ENCODE measurements at places on chromosomes 3 and 15.

DNA sequence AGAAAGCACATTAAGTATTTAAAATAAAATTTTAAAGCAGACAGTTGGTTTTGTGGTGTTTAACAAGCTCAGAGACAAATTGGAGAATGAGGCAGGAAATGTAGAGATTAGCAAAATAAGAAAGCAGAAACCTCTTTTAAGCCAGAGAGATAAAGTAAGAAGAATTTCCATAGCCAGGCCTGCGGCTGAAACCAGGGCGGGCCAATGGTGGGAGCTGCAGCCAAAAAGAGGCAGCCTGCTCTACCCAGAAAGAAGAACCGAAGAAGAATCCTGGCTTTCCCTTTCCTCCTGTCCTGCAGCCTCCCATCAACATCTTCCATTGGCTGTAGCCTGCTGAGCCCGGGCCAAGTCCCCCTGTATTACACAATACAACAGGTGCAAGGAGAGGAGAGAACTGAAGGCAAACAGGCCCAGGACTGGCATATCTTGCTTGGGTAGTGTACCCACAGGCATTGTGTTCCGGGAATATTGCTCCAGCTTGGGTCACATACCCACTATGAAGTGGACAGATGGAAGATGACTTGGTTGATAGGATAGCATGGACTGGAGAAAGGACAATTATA, 11.5 kb upstream of the TFG start:
- DNase-seq = no peak

DNA sequence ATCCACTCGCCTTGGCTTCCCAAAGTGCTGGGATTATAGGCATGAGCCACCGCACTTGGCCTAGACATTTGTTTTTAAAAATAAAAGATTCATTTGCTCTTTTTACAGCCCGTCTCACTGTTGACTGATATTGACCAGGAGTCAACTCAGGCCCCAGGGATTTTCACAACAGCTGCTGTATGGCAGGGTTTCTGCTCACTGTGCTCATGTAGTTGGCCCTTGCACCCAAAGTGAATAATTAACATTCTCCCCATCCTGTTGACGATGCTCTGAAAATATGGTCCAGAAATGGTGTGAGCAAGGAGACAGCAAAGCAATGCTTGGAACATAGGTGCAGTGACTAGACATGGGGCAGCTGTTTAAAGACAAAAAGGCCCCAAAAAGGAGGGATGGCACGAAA, 2.9 kb upstream of the CCR5 start:
- DNase-seq = no peak

- DNase-seq = no peak
Observed at GRCh38 chr3:62201438-62202035, 171.8 kb downstream of the FEZF2 start.

DNA sequence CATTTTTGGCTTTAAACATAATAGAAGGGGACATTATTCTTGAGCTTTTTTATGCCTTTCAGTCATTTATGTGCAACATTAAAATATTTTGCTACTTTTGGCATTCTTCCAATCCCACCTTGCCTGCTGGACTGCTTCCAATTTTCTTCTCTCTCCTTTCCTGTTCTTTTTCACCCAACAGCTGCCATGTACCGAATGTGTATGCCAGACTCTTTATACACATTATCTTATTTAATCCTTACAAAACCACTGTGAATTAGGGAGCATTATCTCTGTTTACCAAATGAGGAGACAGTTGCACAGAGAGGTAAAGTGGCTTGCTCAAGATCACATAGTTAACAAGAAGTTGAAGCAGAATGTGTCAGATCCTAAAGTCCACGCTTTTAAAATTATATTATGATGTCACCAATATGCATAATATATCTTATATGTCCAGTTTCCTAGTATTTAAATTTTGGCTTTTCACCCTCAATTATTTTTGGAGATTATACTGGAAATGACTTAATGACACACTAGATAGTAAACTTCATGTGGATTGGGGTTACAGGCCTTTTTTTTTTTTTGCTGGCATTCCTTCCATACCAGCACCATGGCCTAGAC, 231.5 kb downstream of the THRB start:
- no peak for DNase-seq

GRCh38 chr15:50232791-50233190, 32.7 kb downstream of the HDC start:
- DNase-seq = no peak

DNA sequence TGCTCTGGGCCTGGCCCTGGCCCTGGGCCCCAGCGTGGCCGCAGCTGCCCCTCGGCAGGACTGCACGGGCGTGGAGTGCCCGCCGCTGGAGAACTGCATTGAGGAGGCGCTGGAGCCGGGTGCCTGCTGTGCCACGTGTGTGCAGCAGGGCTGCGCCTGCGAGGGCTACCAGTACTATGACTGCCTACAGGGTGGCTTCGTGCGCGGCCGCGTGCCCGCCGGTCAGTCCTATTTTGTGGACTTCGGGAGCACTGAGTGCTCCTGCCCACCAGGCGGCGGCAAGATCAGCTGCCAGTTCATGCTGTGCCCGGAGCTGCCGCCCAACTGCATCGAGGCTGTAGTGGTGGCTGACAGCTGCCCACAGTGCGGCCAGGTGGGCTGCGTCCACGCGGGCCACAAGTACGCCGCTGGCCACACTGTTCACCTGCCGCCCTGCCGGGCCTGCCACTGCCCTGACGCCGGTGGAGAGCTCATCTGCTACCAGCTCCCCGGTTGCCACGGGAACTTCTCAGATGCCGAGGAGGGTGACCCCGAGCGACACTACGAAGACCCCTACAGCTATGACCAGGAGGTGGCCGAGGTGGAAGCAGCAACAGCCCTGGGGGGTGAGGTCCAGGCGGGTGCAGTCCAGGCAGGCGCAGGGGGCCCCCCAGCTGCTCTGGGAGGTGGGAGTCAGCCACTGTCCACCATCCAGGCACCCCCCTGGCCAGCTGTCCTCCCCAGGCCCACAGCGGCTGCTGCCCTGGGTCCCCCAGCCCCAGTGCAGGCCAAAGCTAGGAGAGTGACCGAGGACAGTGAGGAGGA, 21.7 kb downstream of the FBLN2 start:
- DNase-seq = no peak

- DNase-seq = no peak
Observed at GRCh38 chr3:137259089-137259488, 301.3 kb downstream of the IL20RB start.

DNA sequence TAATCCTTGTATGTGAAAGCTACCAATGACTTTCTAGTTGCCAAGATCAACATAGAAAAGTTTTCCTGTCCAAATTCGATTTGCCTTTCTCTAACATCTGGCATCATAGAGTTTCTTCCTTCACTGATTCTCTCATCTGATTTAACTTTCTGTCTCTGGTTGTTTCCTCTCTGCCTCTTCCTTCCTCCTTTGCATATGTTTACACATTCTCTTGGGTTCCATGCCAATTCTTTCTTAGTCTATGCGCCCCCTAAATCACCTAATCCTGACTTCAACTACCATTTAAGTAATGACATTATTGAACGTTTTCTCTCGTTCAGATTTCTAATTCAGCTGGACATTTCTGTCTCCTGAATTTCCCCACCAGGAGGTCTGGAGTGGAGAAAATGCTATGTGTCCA, 561.9 kb upstream of the TGFBR2 start:
- no peak for DNase-seq

DNA sequence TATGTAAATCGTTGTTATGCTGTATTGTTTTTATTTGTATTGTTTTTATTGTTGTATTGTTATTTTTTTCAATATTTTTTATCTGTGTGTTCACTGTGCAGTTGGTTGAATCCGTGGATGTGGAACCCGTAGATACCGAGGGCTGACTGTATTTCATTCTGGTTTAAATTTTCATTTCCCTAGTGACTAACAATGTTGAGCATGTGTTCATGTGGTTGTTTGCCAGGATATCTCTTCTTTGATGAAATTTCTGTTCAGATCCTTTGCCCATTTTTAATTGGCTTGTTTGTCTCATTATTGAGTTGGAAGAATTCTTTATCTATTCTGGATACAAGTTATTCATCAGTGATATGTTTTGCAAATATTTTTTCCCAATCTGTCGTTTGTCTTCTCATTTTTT, 29.7 kb downstream of the STOML1 start:
- no peak for DNase-seq

DNA sequence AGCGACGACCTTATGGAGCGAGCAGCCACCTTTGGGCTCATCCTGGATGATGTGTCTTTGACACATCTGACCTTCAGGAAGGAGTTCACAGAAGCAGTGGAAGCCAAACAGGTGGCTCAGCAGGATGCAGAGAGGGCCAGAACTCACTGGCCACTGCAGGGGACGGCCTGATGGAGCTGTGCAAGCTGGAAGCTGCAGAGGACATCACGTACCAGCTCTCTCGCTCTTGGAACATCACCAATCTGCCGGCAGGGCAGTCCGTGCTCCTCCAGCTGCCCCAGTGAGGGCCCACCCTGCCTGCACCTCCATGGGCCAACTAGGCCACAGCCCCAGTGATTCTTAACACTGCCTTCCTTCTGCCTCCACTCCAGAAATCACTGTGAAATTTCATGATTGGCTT, 10.4 kb downstream of the NR1I2 start:
- DNase-seq = no peak

DNA sequence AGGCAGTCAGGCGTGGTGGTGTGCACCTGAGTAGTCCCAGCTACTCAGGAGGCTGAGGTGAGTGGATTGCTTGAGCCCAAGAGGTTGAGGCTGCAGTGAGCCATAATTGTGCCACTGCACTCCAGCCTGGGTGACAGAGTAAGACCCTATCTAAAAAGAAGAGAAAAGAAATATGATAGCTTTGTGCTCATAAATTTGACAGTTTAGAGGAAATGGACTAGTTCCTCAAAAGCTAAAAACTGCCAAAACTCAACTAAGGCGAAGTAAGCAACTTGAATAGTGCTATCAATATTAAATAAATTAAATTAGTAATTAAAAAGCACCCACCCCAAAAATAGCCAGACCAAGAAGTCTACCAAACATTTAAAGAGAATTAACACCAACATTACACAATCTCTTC, 24.5 kb upstream of the SLC15A2 start:
- DNase-seq = no peak

- DNase-seq = no peak
Observed at GRCh38 chr15:62894322-62895085, 148.0 kb upstream of the TPM1 start.

DNA sequence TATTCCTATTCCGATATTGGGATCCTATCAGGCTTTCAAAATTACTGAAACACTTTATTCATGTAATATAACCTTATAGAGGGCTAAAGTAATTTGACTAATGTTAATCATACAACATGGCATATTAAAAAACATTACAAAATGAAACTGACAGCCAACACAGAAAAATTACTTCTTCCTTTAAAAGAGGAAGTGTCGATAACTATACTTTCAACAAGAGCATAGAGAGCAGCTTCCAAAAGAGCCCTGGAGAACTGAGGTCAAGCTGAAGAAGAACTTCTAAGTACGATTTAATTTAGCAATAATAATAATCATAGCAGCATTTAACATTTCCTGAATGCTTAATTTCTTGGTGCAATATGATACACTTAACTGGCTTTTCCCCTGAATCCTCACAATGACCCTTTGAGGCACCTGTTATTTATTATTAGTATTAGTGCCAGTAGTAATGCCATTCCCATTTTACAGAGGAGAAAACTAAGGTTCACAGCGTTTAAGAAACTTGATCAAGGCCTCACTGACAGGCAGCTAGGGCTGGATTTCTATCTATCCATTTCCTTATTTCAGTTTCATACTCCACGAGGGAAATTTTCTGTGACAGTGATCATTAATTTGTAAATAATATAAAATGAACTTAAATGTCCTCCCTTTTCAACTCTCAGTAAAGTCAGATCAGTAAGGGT, 181.6 kb downstream of the CFAP20DC start:
- no peak for DNase-seq

GRCh38 chr3:9810433-9810770, 340 bp downstream of the TTLL3 start:
- DNase-seq = no peak

- DNase-seq = no peak
Observed at GRCh38 chr15:71562251-71562650, 248.1 kb upstream of the NR2E3 start.

DNA sequence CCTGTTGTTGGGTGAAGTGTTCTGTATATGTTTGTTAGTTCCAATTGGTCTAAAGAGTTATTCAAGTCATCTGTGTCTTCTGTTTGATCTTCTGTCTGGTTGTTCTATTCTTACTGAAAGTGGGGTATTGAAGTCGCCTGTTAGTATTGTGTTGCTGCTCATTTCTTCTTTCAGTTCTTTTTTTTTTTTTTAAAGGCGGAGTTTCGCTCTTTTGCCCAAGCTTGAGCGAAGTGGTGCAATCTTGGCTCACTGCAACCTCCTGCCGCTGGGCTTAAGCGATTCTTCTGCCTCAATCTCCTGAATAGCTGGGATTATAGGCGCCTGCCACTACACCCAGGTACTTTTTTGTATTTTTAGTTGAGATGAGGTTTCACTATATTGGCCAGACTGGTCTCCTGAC, 23.5 kb downstream of the PFN2 start:
- DNase-seq = no peak

- no peak for DNase-seq
Observed at GRCh38 chr3:169669816-169670215, 6.3 kb upstream of the MECOM start.

DNA sequence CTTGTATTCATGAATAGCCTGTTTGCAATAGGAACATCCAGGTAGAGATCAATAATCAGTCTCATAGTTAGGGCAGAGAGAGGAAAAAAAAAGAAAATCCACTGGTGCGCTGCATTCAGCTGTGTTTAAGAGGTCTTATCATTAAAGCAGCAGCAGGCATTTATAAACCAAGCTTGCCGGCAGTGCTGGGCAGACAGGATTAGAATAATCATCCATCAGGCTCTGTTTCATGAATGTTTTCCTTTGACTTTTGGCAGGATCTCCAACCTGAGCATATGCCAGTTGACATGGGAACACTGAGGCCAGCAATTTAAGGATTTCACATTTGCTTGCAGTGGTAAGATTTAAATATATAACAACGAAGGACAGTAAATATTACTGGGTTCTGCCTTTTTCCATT, 305.2 kb upstream of the SEMA6D start:
- no peak for DNase-seq
